ENCODE measurements at places on chromosomes 5 and 9.
A peak's percentile ranks its signal among the peaks of the same experiment; 100 is the strongest.

GRCh38 chr5:131649161-131649560, 14.1 kb upstream of the RAPGEF6 start:
- no peak for DNase-seq

- DNase-seq, result no peak
Observed at GRCh38 chr9:124399968-124400940, 15.0 kb downstream of the PSMB7 start.

DNA sequence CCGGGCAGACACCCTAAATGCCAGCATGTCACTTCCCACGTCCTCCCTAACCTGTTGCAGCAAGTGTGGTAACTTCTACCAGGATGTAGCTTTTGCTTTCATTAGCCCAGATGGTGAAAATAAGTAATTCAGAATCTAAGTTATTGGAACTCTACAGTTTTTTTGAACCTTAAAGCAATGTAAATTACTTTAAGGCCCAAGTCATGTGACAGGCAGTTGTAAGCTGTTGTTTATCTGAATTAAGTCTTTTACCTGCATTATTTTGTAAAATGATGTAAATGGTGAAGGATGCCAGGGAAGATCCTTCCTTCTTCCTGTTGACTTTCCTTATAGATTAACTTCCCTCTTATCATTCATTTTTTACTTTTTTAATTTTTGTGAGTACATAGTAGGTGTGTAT, 670.2 kb downstream of the SEMA5A start:
- DNase-seq, result no peak

- no peak for DNase-seq
Observed at GRCh38 chr9:129283291-129283691, 105.2 kb upstream of the IER5L start.

- no peak for DNase-seq
Observed at GRCh38 chr9:114787214-114787613, 18.6 kb downstream of the TNFSF15 start.

- no peak for DNase-seq
Observed at GRCh38 chr9:36503172-36504088, 69.3 kb upstream of the MELK start.

DNA sequence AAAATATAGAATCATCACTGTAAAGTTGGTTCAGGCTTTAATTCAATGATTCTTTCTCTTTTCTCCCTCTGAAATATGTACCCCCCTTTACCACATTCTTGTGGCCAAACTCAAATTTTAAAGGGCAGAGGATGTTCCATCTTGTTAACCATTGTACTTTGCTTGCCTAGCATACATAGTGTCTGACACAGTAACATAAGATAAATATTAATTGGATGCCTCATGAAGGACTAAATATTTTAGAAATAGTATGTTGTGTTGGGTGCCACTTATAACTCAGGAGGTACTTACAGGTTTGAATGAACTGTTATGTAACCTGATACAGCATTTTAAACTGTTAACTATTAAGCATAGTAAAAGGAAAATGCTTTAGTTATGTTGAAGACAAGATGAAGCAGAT, 71.5 kb downstream of the NIPBL start:
- no peak for DNase-seq

- DNase-seq, result no peak
Observed at GRCh38 chr5:100148239-100148638, 386.9 kb upstream of the FAM174A start.

DNA sequence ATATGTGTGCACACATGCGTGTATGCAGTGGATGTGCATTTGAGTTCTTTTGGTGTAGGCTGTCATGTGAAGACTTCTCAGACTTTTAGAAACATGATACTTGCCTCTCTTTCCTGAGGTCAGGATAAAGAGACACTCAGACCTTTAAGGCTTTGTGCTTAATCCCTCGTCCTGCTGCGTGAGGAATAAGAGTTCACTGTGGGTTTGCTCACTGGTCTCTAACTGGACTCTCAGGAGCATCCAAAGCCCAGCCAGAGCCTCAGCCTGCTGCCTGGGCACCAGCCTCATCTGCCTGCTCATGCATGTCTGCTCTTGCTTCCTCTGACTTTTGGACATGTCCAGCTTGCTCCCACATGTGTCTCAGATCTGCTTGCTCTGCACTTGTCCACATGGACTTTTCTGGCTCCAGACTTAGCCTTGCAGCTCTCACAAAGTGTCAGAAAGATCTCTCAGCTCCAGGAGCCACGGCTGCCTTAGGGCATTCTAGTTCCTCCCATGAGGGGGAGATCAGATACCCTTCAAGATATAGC, 65.1 kb upstream of the ZNF366 start:
- no peak for DNase-seq

DNA sequence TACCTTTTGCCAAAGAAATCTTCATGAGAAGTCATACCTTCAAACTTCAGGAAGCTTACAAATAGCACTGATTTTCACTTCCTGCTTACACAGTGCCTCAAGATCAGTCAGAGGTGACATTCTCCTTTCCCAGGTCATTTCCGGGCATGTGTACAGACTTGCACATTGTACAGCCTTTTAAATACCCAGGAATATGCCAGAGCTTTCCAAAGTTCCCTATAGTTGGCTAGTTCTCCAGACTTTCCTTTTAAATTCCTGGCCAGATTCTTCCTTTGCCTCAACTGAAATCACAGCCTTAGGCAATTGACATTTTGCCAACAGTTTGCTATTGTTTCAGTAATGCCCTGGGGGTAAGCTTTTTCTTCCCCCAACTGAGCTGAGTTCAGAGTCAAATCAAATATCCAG, 47.2 kb downstream of the RFX3 start:
- DNase-seq, result peak; percentile 9

- DNase-seq, result no peak
Observed at GRCh38 chr5:179822059-179822432, 1.3 kb downstream of the SQSTM1 start.

GRCh38 chr5:153746440-153746839, 256.0 kb downstream of the GRIA1 start:
- no peak for DNase-seq

- no peak for DNase-seq
Observed at GRCh38 chr9:102779356-102779755, 215.8 kb upstream of the CYLC2 start.

DNA sequence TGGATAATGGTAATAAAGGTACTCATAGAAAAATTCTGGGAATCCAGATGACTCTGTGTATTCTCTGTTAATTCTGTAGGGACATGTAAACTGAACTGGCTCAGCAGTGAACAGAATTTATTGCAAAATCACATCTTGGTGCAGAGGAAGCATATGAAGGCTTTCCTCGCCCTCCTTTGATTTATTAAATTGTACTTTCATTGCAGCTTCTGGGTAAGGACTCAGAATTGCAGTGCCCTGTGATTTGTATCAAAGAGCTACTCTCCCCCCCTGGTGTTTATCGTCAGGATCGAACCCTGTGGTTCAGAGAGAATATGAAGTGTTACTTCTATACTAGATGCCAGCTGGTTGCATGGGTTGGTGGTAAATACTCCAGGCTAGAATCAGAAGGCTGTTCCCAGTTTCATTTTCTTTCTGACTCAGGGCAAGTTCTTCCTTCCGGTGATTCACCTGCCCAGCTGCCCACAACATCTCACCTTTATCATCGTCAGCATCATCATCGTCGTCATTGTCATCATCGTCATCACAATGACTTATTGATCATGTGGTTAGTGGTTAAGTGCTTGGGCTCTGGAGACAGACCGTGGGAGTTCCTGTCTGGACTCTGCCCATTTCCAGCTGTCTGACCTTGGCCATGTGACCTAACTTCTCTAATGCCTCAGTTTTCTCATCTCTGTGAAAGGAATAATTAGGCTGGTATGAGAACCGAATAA, 238.8 kb downstream of the ARHGAP26 start:
- DNase-seq, result no peak

DNA sequence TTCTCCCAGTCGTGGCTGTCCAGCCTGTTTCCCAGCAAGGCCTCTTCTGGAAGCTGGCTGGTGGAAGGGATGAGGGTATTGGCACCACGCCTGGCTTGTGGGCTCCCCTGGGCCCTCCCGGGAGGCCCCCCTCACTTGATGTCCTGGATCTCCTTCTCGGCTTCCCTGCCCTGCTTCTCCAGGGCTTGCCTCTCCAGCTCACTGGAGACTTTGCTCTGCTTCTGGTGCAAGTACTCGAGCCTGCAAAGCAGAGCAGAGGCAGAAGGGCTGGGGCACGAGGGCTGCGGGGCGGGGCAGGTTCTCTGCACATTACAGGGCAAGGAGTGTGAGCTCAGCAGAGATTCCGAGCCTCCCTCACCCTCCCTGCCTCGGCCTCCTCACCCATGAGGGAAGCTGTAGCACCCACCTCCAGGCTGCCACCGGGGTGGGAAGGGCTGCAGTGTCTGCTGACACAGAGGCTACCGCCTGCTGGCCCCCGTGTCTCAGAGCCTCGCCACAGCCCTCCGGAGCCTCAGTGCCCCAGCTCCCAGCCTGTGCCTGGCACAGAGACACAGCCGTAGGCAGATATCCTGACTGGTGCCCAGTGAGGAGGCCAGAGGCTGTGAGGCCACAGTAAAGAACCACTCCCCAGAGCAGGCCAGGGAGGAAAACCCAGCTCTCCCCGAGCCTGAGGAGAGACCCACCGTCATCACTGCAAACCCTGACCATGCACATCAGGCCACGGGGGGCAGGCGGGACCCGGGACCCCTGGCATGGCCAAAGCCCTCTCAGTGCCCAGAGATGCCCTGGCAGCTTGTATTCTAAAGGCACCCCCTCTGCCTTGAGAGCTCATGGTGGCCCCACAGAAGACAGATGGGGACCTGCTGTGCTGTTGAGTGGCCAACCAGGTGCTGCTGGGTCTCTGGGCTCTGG, 7.2 kb downstream of the SNAPC4 start:
- DNase-seq, result no peak

GRCh38 chr9:79300068-79300467, 271.7 kb upstream of the TLE4 start:
- DNase-seq, result no peak

DNA sequence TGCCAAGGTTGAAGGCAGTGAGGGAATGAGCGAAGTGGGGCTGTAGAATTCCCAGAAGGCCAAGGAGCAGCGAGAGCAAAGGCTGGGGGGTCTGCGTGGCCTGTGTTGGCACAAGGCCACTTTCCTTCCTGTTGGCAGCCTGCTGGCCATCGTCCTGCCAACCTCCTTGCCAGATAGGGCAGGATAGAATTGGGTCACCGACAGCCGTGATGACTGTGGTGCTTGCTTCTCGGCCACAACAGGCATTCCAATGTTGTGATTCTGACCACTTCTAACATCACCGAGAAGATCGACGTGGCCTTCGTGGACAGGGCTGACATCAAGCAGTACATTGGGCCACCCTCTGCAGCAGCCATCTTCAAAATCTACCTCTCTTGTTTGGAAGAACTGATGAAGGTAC, 18.9 kb downstream of the TRIP13 start:
- DNase-seq, result no peak
